Calu3 (cell line): ENCODE measurements at places on chromosomes 12 and 14. TPM values are rescaled to one million over a fixed set of nuclear protein-coding genes. Genes with fewer than 3 reads are reported as not detected.

The C12orf60 gene
- total RNA-seq = 0.95 and 1.2 TPM in 2 replicates

The EFS gene
- total RNA-seq = not detected in 2 replicates

The ARG2 gene
- 11.2 and 18.4 TPM in 2 replicates for total RNA-seq

The PTPRB gene
- total RNA-seq = 43.2 and 44.5 TPM in 2 replicates

The TMEM260 gene
- total RNA-seq = 18.3 and 24.1 TPM in 2 replicates

The PIWIL1 gene
- total RNA-seq = not detected in 2 replicates

The PSME2 gene
- total RNA-seq = 288 and 359 TPM in 2 replicates

The RIPK3 gene
- total RNA-seq = 11.0 and 12.6 TPM in 2 replicates

The SERPINA5 gene
- total RNA-seq = 20.7 and 21.6 TPM in 2 replicates
